ENCODE measurements at places on chromosomes 6 and 20.

DNA sequence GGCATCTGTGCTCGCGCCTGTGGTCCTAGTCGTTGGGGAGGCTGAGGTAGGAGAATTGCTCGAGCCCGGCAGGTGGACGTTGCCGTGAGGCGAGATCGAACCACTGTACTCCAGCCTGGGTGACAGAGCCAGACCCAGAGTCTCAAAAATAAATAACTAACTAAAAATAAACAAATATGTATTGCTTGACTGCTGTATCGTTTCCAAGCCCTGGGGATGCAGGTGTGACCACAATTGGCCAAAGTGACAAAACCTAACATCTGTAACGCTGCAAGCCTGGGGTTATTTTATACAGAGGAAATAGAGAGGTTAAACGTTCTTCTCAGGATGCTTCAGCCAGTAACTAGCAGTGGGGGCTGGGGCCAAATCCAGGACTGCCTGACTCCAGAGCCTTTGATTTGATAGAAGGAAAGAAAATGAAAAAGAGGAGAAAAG lies 1.9 kb upstream of the SRSF3 start:
- DNase-seq = no peak

GRCh38 chr6:7904654-7905319 lies 5.8 kb downstream of the TXNDC5 start:
- no peak for DNase-seq

DNA sequence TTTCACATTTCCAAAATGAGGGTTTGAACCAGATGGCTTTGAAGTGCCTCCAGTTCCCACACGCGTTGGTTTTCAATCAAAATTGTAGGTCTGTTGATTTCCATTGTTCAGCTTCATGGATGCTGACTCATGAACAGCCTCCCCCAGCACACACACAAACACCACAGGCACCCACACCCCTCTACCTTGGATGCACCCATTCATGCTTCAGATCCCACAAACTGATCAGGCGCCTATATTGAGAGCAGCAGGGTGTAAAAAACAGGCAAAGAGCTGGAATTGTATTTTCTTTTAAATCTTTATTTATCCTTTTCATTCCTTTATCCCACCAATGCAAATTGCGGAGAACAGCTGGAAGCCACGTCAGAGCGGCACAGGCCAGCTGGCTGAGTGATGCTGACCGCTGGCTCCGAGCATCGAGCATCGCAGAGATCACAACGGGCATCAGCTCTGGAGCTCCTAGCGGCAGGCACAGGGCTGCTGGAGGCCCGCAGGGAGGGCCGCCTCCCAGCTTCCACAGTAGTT lies 29.3 kb upstream of the TBC1D7 start:
- DNase-seq = no peak

DNA sequence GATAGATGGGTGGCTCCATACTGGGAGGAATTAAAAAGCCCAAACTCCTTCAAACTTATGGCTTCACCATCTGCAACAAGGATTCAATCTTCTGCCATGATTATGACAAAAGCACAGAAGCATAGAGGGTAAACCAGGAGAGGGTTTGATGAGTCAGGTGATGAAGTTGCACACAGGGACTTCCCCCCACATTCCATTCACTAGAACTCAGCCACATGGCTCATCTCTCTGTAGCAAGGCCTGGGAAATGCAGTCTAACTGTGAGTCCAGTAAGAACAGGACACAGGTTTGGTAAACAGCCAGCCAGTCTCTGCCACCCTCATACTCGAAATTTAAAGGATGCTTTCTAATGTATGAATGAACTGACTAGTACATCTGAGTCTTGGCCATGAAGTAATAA lies 142.9 kb downstream of the HIVEP2 start:
- DNase-seq = no peak

DNA sequence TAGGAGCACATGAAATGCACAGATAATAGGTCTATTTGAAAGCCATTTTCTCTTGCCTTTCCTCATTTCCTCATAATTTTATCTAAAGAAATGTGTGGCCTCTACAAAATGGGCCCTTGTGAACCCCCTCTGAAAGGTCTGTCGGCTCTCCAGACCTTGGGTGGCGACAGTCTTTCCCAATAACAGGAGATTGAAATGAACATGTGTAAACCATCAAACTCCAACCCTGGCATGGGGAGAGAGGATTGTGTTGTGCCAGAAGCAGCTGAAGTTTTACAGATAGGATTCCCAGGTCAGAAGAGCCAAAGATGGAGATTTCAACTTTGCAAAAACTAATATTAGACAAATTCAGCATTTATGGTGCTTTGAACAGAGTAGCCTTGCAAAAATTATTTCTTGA lies 277.1 kb upstream of the ECI2 start:
- no peak for DNase-seq

DNA sequence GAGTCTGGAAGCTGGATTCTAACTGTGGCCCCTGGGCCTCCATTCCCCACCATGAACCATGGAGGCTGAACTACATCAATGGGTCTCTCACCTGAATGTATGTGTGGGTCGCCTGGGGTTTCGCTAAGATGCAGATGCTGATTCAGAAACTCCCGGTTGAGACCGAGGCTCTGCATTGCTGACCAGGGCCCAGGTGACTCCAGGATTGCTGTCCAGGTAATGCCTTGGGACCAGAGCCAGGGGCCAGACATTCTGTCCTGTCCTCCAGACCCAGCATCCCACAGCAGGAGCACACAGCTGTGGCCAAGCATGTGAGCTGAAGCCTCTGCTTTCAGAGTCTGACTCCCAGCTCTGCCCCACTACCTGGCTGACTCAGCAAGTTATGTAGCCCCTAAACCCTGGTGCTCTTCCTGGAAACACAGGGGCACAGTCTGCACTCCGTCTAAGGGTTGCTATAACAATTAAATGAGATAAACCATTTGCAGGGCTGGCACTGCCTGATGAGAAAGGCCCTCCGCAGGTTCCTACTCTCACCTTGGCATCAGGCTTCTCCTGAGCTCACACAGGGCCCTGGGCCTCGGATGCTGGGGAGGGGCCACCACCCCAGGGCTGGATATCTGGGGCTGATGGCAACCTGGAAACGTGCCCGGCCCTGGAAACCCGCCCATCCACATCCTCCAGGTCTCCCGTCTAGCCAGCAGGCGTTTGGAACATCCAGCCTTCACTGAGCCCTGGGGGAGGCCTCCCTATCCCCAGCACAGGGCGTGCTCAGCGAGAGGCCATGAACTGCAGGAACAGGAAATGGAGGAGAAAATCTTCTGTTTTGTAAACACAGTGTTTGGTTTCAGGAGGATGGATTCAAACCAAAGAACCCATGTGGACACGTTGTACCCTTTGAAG lies 175.7 kb downstream of the DLL1 start:
- DNase-seq = peak; percentile 15

DNA sequence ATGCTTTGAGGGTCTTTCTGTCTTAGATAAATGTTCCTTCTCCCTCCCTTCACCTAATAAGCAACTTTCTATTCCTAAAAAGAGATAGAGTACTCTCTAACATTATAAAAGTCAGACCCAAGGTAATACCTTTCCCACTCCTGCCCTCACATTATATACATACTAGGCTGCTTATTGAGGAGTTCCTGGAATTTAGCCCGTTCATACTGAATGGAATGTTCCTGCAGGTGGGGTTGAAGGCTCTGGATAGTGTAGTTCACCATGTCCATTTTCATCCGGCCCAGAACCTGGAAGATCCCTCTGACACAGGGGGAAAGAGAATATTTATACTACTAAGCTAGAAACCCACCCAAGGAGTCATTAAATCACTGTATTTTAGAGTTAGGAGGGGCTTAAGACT lies 20.4 kb downstream of the TCP11 start:
- DNase-seq = no peak

- DNase-seq = no peak
These were observed 32.9 kb downstream of the MMUT start for GRCh38 chr6:49430187-49430586.

DNA sequence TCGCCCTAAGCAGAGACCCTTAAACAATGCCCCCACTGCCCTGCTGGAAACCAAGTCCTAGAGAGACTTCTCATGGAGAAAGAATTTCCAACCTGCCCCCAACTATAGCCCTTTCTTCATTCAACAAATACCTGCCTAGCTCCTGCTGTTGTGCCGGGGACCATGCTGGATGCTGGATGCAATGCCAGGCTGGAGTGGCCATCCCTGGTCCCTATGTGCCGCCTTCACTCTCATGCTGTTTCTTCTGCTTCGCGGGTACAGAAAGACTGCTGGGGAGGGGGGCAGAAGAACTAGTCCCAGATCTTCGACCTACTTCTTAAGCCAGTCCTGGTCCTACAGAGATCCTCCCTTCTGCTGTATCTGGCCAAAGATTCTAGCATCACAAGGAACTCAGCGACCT lies 3.4 kb downstream of the MDGA1 start:
- no peak for DNase-seq

GRCh38 chr6:147204843-147205311 lies 660 bp downstream of the STXBP5 start:
- no peak for DNase-seq

DNA sequence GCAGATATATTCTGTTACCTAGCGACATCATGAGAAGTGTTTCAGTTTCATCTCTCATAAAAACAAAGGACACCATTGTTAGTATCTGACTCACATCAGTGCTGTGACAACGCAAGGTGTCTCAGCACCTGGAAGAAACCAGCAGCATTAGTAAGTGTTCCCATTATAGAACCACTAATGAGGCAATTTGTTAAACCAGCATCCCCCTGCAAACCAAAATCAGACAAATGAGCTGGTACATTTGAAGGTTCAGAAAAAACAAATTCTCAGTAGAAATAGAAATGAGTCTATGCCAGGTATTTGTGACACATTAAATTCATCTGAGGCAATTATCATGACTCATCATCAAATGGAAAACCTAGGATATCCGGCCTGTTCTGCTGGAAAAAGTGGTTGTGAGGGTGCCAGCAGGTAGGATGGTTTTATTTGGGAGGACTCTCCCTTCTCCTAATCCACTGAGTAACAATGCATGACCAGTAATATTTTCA lies 151.7 kb downstream of the TMEM200A start:
- no peak for DNase-seq

DNA sequence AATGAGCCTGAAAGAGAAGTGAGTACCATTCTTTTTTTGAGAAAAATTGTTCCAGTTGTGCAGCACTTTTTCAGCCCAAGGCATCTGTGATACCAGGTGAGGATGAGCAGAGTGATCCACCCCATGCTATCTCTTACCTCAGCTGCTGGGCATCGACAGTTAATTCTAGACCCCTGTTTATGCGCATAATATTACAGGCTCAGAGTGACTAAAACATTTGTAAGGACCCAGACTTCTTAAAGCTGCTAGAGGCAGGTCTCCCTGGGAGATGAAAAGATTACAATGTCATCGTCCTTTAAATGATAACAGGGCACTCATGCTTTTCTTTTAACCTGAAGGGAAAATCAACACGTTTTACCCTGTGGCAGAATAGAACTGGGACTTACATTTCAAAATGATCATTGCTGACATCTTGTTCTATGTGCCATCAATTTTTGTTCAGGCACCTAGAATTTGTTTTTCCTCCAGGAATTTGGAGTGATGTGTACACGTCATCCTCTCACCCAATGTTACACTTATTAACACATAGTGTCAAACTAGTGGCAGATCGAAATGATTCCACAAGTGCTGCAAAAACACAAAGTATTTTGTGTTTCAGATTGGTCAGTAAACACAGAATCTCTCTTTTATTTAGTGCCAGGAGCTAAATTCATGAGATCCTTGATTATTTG lies 684.6 kb downstream of the UTRN start:
- no peak for DNase-seq

GRCh38 chr6:12572896-12573827 lies 143.4 kb upstream of the PHACTR1 start:
- no peak for DNase-seq

- DNase-seq = no peak
These were observed 15.3 kb downstream of the RSPO4 start for GRCh38 chr20:986733-987355.

- DNase-seq = peak; percentile 37
These were observed 28.8 kb downstream of the RWDD2A start for GRCh38 chr6:83221889-83222479.

- no peak for DNase-seq
These were observed 577 bp downstream of the SASH1 start for GRCh38 chr6:148343047-148343782.

DNA sequence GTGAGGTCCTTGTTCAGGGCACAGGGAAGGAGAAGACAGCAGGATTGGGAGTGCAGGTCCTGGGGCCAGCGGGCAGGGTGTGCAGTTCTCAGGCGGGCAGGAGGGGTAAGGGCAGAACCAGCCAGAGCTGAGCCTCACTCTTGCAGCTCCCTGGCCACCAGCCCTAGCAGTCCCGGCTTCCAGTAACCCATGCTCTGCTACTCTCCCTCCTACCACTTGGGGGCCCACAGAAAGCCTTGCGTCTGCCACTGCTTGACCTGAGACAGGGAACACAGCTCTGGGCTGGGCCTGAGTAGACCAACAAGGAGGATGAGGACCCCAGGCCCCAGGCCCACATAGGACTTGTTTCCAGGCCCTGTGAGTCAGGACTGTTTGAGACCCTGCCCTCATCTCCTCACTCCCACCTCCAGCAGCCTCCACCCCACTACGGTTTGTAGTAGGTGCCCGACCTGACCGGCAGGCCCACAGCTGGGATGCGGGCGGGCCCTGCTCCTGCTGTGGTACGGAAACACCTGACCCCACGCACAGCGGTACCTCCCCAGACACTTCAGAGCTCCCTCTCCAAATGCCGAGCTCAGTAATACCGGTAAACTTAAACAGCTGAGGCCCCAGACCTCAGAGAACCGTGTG lies 39.2 kb downstream of the KCNK5 start:
- no peak for DNase-seq

DNA sequence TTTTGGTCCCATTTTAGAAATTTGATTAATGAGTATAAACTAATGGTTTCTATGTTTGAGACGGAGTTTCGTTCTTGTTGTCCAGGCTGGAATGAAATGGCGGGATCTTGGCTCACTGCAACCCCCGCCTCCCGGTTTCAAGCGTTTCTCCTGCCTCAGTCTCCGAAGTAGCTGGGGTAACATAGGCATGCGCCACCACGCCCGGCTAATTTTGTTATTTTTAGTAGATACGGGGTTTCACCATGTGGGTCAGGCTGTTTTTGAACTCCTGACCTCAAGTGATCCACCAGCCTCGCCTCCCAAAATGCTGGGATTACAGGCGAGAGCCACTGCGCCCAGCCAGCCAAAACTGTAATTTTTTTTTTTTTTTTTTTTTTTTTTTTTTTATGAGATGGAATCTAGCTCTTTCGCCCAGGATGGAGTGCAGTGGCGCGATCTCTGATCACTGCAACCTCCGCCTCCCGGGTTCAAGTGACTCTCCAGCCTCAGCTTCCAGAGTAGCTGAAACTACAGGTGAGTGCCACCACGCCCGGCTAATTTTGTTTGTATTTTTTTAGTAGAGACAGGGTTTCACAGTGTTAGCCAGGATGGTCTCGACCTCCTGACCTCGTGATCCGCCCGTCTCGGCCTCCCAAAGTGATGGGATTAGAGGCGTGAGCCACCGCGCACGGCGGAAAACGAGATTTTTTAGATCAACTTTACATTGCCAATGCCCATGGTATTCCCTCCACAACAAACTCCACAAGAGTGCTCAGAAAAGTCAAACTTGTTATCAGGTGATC lies 127.8 kb downstream of the HFE start:
- DNase-seq = no peak

- no peak for DNase-seq
These were observed 281.2 kb upstream of the DEFB112 start for GRCh38 chr6:50330963-50331362.
